Activated CD8-positive, alpha-beta T cell treated with anti-CD3 and anti-CD28 coated beads for 36 hours (primary cell): ENCODE measurements at places on chromosomes 12 and 14. TPM values are rescaled to one million over a fixed set of nuclear protein-coding genes. Genes with fewer than 3 reads are reported as not detected.

DNA sequence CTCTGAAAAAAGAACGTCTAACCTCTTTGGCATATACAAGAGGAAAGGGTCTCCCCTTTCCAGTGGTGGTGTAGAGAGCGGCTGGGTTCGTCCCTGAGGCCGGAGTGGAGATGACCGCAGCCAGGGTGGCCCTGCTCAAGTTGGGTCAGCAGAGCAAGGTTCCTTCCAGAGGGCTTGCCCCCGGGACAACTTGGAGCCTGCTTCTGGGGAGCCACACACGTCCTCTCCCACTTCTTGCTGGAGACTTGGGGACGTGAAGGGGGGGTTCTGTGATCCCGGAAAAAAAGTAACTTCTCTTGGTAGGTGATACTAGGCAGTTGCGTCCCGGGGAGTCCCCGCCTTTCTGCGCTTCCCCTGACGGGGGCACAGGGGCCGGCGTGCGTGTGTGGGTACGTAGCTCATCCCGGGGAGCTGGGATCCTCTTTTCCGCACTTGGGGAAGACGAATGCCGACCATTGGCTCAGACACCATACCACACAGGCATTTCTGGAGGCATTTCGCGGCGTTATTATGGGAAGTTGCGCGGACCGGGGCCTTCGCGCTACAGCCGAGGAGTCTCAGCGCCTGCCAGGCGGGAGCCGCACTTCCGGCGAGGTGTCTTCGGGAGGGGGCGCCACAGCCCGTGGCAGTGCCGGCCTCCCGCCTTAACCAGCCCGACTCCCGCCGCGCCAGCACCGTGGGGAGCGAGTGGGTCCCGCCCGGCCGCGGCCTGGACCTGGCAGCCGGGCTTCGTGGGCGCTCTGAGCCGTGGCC is 14.8 kb upstream of the PAX9 start:
- no peak for DNase-seq
- no peaks in the 10 kb centered on the region for H3K36me3 ChIP-seq
- no peak overlapping the region for H3K4me3 ChIP-seq
- H3K27me3 ChIP-seq, result peaks cover 52% of the 10 kb centered on the region
- H3K27ac ChIP-seq, result no peak overlapping the region
- H3K4me1 ChIP-seq, result no peaks in the 10 kb centered on the region

- no peak overlapping the region for H3K4me3 ChIP-seq
- DNase-seq, result no peak
- no peaks in the 10 kb centered on the region for H3K4me1 ChIP-seq
- no peaks in the 10 kb centered on the region for H3K36me3 ChIP-seq
Measured at GRCh38 chr14:57161583-57162234, 107.0 kb downstream of the EXOC5 start.

DNA sequence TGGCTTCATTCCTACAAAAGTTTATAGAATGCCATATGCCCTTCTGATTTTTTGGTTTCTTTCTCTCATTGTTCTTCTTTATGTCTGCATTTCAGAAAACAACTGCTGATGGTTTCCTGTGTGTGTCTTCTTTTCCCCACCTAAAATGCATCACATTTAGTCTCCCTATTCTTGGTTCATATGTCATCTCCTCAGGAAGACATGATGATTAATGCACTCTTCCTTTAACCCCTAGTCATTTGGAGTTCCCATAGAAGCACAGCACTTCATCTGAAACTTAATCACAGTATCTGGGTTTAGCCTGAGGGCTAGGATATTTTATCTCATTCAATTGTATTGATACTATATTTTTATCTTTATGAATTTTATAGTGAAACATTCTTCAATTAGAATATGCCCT is 21.5 kb downstream of the GNPNAT1 start:
- DNase-seq, result no peak
- H3K27ac ChIP-seq, result peak overlapping the region; percentile 74
- no peak overlapping the region for H3K4me3 ChIP-seq

DNA sequence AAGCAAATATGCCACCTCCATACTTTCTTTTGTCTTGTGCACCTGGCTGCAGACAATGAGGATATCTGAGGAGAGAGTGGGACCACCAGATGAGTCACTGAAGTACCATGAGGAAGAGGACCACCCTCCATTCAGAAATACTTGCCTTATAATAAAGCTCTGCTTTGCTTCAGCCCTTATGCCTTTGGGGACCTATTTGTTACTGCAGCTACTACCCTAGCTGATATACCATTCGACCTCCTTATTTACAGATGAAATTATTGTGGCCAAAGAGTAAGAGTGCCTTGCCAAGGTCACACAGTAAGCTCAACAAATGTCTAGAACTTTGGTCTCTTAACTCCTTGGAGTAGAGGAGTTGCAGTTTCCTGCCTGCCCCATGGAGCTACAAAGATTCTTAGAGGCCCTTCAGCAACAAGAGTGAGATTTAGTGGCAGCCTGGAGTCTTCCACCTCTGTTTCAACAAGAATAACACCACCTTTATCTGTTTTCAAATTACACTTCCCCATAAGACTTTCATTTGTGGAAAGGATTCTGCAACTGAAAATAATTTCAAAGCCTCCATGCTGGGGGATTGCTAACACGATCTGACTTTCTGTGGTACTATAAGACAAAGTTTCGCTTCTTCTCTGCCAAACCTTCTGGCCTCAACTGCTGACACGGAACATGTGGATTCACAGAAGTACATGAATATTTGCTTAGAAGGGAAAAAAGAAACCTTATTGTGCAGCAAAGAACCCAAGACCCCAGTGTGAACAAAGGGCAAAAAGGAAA is 3.6 kb downstream of the CMKLR1 start:
- H3K4me3 ChIP-seq, result no peak overlapping the region
- H3K4me1 ChIP-seq, result peaks cover 38% of the 10 kb centered on the region
- peaks cover 5% of the 10 kb centered on the region for H3K27me3 ChIP-seq
- H3K27ac ChIP-seq, result no peak overlapping the region
- H3K36me3 ChIP-seq, result no peaks in the 10 kb centered on the region

DNA sequence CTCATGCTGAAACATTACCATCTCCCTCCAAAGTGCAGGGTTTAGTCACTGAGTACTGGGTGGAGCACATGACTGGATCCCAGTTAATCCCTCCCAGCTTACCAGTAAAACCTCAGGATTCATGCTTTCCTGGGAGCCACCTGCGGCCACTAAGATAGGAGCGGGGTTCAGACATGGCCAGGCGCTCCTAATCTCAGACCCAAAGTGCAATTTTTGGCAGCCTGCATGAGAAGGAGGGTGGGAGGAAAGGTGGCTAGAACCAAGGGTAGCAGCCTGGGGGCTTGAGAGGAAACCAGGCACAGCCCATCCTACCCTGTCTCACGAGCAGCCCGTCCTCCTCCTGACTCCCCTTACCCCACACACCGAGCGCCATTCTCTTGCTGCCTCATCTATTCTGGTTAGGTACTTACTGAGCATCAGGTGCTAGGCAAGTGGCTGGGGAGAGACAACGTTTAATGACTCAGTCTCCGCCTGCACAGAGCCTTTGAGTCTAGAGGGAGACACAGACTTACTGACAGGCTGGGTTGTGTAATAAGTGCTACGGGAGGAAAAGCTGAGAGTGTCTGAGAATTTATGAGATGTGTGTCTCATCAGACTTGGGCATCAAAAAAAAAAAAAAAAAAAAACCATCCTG is 9.9 kb downstream of the GPRC5A start:
- peaks cover 17% of the 10 kb centered on the region for H3K4me1 ChIP-seq
- peaks cover 6% of the 10 kb centered on the region for H3K27me3 ChIP-seq
- no peak overlapping the region for H3K27ac ChIP-seq
- H3K36me3 ChIP-seq, result no peaks in the 10 kb centered on the region

DNA sequence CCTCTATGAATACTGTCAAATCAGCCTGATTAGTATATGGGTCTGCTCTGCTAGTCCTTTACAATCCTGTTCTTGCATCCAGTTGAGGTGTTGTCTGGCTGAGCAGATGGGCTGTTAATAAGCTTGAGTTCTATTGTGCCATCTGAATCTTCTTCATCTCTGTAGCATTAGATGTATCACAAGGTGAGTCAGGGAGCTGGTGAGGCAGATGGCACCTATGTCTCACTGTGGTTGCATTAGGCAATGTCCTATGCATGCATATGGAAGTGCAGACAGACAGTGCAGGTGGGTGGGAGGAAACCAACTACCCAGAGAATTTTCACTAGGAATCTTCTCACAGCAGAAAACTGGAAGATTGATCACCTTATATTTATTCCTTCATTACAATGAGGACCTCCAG is 165.7 kb upstream of the STXBP6 start:
- DNase-seq, result no peak
- no peak overlapping the region for H3K27ac ChIP-seq
- no peaks in the 10 kb centered on the region for H3K36me3 ChIP-seq
- no peaks in the 10 kb centered on the region for H3K27me3 ChIP-seq

GRCh38 chr12:108295641-108296040 is 43.5 kb downstream of the CMKLR1 start:
- no peaks in the 10 kb centered on the region for H3K36me3 ChIP-seq
- H3K27me3 ChIP-seq, result no peaks in the 10 kb centered on the region
- H3K4me3 ChIP-seq, result no peak overlapping the region
- no peak overlapping the region for H3K27ac ChIP-seq
- peaks cover 22% of the 10 kb centered on the region for H3K4me1 ChIP-seq

FBXO21 gene
- total RNA-seq, result 26.0 TPM
